ENCODE measurements at places on chromosomes 7 and 10.

DNA sequence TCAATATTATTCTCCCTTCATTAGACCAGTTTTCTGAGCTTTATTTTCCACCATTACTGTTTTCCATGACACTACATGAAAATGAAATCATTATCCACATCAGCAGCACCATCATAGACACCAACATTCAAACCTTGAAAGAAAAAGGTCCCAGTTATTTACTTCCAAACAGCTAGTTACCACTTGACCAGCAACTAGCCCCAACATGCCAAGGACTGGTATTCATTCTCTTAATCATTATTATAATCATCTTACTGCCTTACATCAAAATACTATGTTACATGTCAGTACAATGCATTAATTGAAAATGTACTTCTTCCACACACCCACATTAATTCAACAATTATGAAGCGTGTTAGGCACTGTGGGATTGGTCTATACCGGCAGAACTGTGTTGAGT is 199.4 kb downstream of the TSPAN12 start:
- no peak for DNase-seq

GRCh38 chr10:110676016-110676415 is 31.9 kb downstream of the RBM20 start:
- no peak for DNase-seq

DNA sequence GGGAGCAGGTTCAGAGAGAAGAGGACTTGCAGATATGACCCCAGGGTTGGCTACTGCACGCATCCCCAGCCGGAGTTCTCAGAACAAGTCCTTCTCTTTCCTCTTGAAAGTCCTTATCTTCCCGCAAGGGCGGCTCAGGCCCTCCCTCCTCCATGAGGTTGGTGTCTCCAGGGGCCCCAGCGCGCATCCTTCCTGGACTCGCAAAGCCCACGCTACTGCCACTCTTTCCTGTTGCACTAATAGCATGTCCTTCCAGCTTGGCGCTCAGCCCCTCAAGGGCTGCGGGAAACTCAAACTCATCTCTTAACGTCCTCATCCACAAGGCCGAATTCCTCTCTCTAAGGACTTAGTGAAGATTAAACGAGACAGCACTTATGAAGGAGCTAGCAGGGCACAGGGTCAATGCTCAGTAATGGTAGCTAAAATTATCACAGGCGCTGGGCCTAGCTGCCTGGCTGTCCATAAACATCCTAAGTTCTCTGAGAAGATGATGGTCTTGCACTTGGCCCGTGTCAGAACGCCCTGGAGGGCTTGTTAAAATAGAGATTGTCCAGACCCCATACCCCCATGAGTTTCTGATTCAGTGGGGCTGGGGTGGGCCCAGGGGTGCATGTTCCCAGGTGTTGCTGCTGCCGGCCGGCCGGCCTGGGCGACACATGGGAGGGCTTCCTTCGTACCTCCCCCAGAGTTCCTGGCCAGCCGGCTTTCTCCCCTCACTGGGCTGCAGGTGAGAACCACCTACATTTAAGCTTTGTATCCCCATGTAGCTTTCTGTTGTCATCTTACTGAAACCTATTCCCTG is 261.4 kb downstream of the COBL start:
- no peak for DNase-seq

- DNase-seq: no peak
Observed at GRCh38 chr10:3287572-3288445, 115.2 kb upstream of the PITRM1 start.

DNA sequence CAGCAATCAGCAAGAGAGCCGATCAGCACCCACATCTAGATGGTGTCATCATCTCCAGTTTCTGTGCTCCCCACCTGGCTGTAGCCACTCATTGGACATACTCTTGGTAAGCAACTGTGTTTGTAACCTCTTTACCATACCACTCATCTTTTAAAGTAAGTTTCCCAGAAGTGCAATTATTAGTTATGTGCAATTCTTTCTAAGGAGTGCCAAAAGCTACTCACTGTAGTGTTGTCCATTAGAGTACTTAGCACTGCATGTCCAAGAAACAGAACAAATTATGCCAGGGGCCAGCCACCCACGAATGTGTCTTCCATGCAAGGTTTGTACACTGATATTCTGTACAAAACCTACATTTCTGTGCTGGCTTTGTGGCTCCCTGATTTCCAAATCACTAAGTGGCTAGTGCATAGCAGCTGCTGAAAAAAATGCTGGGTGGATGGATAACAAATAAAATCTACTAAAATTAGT is 131.9 kb downstream of the SRPK2 start:
- DNase-seq: no peak

Measured in right kidney (tissue), 9 donors.